Left colon (tissue), 2 donors: ENCODE measurements at places on chromosomes 13 and 19.

GRCh38 chr13:20714563-20715329 is 11.2 kb downstream of the IL17D start:
- DNase-seq, result no peak

DNA sequence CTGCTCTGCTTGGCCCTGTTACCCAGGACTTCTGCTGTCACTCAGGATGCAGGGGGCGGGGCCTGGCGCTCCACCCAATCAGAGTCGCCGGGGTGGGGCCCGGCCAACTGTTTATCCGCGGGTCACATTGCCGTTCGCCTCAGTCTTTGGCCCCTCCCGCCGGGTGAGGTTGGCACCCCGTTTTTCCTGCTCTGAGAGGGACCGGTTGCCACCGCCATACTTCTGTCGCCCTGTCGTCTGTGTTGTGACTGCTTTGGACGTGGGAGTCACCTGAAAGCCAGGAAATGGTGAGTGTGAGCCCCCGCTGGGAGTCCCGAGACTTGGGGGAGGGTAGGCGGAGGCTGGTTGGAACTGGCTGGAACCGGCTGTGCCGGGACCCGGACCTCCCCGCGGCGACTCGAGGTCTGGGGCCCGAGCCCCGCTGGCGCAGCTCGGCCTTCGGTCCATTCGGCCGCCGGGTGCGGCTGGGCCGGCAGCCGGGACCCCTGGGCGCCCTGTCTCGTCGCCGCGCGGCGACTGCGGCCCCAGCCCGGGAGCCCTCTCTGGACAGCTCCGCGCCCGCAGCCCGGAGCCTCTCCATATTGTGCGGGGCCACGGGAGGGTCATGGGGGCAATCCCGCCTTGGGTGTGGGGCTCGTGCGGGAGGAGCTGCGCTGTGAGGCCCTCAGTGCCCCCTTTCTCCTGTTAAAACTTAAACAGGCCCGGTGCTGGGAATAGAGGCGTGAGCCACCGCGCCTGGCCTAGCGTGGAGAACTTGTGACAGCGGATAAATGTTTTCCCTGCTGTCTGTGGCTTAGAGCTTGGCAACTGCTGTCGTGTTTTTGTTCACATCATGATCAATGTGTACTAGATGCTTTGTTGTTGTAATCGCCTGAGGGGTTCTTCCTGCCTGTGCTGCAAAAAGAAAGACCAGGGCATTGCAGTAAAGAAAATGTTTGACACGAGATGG is at the start of gene ZNF844:
ZNF844 (plus strand) TSS at position 142 of the 949 bp plus-strand sequence; CDS start at position 285, 143 bp downstream.
- peak; percentile 98 for DNase-seq

DNA sequence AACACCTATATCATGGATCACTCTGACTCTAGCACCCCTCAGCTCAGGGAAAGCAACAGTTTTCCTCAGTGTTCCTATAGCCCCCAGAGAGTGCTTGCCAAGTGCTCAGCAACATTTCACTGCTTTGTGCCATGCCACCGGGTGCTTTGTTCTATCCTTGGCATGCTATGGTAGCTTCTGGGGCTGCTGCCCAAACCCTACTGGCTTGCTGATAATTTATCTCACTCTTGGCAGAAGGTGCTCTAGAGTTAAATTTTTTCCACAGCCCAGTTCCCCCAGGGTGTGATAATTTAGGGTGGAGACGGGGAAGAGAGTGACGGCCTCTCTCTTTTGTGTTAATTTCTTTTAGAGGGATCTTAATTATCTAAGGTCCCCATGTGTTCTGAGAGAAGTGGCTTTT is 12.6 kb upstream of the CSNK1A1L start:
- DNase-seq, result no peak

GRCh38 chr13:112893207-112893569 is 75.8 kb upstream of the MCF2L start:
- no peak for DNase-seq

DNA sequence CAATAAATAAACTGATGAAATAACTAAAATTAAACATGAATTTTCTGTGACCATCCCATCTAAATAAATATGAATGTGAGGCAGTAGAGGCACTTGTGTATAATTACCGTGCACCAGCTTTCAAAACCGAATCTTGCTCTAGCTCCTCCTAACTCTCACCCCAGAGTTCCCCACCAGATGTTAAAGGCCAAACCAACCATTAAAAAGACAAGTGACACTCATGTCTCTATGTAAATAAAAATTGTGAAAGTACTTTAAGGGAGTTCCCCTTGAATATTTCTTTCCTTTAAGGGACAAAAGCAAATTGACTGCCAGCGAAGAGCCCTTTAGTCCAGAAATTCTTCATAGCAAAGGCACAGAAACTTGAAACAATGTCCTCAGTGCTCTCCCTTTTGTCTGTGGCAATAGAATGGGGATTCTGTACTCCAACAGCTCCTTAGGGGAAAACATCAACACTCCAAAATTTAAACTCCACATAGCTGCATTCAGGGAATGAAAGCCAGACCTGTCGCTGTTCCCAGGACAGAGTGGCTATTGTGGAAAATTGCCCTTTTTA is 101.7 kb upstream of the SOX21 start:
- DNase-seq, result no peak

GRCh38 chr13:105159841-105160240 is 1375.6 kb downstream of the EFNB2 start:
- DNase-seq, result no peak

GRCh38 chr13:99312493-99312883 is 5.3 kb upstream of the GPR183 start:
- DNase-seq, result no peak

- no peak for DNase-seq
Measured at GRCh38 chr13:53126841-53127245, 98.2 kb downstream of the OLFM4 start.

GRCh38 chr19:2444251-2445002 is 12.3 kb downstream of the LMNB2 start:
- no peak for DNase-seq

DNA sequence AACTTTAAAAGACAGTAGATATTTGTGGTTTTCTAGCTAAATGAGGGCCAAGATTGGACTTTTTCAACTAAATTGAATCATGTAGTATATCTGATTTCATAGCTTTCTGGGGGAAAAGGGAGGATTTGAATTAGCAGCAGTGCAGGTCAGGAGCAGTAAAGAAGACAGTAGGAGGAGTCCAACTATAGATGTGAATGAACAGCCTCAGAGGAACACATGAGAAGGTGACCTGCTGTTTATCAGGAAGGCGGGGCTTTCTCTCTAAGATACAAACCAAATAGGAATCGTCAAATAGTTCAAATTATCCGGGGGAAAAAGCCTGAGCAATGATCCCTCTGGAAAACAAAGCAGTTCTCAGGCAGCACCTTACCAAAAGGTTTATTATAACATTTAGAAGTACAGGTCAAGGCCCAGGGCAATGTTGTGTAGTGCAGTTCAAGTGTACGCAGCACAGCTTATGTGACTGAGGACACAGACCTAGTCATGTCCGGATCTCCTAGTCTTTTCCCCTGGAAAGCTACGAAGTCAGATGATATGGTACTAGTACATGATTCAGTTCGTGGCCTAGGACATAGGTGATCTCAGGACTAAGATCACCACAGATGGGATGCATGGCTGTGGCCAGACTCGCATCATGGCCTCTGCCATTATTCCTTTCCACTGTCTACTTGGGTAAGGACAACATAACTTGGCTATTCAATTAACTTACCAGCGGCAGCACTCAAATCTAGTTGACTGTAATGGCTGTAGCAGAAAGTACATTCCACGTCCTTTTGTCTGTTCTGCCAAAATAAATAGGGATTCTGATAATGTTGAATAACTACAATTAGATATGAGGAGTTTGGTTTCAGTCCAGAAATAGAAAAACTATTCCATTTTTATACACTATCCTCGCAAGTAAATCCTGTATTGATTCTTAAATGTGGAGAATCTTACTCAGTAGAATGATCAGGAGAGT is 40.3 kb downstream of the MPHOSPH8 start:
- no peak for DNase-seq

DNA sequence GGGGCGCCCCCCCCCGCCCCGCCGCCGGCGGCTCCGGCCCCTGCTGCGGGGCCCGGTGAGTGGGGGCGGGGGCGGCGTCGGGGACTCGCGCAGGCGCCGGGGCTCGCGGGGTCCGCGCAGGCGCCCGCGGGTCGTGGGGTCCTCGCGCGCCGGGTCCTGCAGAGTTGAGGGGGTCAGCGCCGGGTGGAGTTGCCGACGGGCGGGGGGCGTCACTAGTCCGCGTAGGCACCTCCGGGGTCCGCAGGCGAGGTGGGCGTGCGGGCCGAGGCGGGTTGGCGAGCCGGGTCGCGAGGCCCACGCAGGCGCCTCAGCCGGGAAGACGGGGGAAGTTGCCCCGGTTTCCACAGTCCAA is 365 bp downstream of the PPP6R1 start:
- no peak for DNase-seq

DNA sequence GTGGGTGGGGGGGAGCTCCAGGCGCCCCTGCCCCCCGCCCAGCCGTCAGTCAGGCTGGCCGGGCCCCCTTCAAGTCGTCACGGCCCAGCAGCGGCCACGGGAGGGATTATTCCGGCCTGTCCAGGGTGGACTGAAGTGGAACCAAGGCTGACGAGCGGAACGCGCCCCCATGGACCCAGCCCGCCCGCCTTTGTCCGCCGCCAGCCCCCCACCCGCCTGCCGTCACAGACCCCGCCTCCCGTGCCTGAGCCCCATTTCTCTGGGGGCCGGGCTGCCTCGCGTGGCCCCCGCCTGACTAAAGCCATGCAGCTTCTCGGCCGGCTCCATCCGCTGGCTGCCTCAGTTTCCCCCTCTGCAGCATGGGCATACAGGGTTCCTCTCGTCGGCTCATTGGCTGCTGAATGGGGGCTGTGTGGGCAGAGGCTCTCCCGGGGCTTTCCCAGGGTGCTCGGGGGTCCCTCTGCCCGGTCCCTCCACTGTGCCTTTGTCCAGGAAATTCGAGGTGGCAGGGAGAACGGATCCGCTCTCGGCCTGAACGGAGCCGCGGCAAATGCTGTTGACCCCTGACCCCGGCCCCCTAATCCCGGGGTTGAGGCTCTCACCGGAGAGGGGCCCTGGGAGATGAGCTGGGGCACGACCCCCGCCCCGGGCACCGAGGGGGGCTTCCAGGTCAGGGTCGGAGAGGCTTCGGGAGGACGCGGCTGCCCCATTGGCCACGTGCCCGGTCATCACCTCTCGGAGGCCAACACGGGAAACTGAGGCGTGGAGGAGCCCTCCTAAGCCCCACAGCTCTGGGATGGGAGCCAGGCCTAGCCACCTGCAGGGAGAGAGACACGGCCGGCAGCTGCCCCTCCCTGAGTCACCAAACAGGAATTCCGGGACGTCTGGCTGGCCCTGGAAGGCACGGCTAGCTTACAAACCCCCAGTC is 27.4 kb downstream of the EFNA2 start:
- peak; percentile 53 for DNase-seq

DNA sequence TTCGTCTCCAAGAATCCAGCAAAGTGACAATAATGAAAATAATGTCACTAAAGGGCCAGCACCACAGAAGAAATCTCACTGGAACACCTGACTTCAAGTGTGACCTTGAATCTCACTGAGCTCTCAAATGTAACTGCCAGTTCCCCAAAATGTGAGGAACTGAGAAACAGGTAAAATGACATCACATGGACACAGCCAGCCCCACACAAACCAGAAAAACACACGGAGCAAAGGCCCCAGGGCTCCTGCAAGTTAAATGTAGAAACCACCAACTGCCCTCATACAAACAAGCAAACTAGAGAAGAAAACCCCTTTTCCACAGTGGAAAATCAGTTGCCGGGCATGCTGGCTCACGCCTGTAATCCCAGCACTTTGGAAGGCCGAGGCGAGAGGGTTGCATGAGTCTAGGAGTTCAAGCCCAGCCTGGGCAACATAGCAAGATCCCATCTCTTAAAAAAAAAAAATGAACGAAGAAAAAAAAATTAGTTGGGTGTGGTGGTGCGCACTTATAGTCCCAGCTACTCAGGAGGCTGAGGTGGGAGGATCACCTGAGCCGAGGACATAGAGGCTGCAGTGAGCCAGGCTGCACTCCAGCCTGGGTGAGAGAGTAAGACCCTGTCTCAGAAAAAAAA is 8.7 kb upstream of the KANK2 start:
- DNase-seq, result no peak

GRCh38 chr13:37479916-37480315 is 118.7 kb downstream of the POSTN start:
- DNase-seq, result no peak

DNA sequence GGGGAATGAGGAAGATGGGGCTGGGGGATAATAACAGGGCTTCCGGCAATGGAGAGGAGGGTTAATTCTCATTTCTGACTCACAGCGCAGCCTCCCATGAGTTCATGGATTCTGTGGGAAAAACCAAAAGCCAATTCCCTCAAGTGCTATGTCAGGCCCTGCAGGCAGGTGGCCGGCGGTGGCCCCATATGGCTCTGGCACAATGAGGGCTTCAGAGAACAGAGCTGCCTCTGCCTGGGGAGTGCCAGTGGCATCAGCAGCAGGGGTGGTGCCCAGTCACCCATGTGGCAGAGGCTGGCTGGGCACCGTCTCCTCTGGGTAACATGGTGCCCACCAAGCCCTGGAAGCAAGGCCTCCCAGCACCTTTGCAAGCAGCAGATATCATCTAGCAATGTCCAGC is 69.1 kb downstream of the ALOX5AP start:
- DNase-seq, result no peak

DNA sequence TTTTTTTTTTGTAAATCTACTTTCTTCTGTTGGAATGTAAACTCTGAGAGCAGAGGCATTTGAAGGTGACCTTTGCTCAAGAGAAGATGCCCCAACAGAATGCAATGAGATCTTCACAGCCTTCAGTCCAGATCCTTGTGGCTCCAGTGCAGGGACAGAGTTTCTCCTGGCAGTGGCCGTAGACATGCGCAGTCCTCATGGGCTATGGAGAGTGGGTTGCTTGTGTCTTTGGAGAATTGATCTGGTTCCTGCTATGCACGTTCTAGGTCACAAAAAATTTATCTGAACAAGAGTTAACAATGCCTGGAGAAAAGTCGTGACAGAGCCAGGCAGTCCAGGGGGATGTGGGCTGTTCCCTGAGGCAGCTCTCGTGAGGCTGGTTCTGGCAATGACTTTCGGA is 30.1 kb downstream of the TMEM255B start:
- DNase-seq, result no peak

- no peak for DNase-seq
Measured at GRCh38 chr19:18790566-18791314, at the start of gene COMP. Gene COMP (minus strand): TSS chr19:18791305. CDS start chr19:18791269, 36 bp downstream.
